ENCODE measurements at places on chromosomes 7 and 10. TPM values are rescaled to one million over a fixed set of nuclear protein-coding genes. Genes with fewer than 3 reads are reported as not detected.

Gene SPDYE9
- total RNA-seq = not detected

Gene SFTPA1
- 11,191 TPM for total RNA-seq

GRCh38 chr10:112847778-112848177, 102.3 kb upstream of the TCF7L2 start:
- no peak for DNase-seq

DNA sequence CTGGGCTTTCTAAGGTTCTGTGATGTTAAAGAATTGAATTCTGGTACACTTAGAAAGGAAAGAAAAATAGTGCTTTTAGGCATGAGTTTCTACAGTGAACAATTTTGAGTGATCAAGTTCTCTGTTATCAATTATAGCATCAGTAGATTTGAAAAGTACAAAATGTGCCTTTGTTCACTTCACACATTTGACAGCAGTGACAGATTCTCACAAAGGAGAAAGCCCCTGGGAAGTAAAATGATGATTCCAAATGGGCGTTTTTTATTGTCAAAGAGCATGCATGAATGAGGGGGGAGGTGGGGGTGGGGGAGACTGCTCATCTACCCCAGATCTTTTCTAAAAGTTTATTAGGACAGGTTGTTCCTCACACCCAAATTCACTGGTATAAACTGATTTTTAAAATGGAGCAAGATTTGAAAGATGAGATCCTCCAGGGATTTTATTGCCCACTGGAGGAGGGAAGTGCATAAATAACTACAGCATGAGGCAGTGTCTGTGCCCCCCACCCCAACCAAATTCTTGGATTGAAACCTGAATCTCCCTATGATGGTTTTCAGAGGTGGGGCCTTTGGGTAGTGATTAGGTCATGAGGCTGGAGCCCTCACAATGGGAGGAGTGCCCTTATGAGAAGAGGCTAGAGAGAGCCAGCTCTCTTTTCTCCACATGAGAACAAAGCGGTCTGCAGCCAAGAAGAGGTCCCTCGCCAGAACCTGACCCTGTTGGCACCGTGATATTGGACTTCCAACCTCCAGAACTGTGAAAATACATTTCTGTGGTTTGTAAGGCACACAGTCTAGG, 79.5 kb downstream of the AOAH start:
- no peak for DNase-seq

GRCh38 chr7:129252128-129252527, 27.3 kb downstream of the AHCYL2 start:
- DNase-seq = no peak

Measured in upper lobe of right lung (tissue), 1 donor.